ENCODE measurements at places on chromosomes 5 and 9.

- DNase-seq = no peak
Measured at GRCh38 chr5:56069652-56070226, 75.0 kb upstream of the IL6ST start.

DNA sequence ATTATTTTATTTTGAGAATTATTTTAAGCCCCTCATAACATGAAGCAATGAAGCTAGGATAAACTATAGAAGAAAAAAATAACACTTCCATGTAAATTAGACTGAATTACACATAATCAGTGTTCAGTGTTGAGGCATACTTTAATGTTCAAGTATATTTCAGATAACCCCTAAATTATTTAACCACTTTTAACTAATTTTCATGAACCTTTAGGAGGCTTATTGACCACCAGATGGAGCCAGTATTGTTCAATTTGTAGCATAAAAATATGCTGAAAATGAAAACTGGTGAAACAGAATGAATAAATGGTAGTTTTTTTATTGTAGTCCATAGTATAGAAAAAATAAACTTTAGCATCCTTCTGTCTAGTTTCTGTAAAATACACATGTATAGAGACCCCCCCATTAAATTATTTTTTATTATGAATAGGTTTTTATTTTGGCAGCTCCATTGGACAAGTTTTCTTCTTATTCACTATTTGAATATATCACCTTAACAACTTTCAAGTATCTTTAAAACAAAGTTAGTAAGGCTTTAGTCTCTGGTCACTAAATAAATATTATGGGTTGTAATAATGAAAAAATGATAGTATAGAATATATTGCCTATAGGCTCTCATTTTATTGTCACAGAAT is 190.1 kb downstream of the CWC27 start:
- peak; percentile 63 for DNase-seq

DNA sequence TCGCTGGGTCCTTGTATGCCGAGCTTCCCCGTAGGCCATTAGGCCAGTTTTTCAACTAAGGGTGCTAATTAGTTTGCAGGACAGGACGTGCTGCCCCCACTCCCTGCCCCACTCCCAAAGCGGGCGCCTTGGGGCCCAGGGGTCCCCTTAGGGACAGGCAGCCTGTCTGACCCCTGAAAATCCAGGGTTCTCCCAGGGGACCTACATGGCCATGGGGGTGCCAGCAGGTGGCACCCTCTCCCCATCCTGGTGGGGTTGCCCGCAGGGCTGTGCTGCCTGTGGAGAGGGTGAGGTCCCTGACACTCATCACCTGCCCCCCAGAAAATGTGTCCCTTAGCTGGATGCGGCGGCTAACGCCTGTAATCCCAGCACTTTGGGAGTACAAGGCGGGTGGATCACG is 8.5 kb upstream of the CCDC187 start:
- peak; percentile 51 for DNase-seq

DNA sequence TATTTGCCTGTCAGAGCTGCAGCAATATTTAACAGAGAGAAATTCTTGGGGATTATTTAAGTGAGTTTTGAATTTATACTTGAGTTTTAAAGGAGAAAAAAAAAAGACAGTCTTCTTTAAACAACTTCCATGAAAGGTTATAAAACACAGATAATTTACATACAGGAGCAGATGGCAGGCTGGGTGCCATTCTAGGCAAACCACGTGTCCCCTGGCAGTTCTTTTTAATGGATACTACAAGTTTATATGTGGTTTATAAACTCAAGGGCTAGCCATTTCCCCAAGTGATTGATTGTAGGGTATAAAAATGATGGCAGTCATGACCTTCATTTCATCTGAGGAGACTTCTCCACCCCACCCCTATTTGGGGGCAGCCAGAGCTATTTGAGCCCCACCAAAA is 166.6 kb downstream of the FSTL4 start:
- no peak for DNase-seq

DNA sequence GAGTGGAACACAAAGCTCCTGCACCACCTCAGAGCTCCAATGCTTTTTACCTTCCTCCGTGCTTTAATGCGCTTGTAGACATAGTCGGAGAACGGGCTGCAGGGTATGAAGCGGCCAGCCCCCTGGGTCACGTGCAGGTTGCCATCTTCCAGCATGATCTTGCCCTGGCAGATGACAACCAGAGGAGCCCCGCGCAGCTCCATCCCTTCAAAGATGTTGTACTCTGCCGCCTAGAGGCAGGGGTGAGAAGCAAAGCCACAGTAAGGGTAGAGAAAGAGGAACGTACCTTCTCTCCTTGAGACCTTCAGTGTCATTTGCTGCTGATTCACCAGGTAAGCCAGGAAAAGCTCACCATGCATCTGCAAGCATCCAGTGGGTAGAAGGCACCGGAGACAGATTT is 112.3 kb downstream of the DPYSL3 start:
- no peak for DNase-seq

DNA sequence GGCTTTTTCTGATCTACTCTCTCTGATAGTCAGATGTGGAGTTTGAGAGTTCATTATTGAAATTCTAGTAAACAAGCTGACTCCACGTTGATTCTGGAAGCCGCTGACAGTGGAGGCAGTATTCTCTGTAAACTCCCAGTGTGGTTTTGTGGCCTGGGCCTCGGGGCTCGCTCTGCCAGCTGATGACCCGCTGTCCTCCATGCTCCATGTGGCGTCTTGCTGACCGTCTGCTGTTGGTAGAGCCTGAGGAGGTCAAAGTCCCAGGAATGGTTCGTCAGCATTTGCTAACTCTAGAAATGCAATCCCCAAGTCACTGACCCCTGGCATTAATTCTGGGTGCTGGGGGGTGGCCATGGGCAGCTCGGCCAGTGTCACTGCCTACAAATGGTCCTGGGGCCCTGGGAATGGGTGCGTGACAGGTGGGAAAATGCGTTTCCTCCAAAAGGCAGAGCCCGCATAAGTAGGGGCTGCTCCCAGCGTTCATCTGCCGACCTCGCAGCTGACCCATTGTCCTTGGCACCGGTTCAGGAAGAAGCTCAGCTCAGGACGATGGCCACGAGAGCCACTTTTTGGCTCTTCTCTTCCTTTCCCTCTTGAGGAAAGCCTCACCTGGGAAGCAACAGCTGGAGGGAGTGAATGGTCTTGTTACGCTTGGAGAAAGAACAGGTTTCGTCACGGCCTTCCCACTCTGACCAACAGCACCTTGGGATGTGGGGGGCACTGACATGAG is 55.1 kb downstream of the MRPL36 start:
- DNase-seq = no peak

- DNase-seq = no peak
Measured at GRCh38 chr5:79936646-79937216, 54.3 kb downstream of the MTX3 start.

DNA sequence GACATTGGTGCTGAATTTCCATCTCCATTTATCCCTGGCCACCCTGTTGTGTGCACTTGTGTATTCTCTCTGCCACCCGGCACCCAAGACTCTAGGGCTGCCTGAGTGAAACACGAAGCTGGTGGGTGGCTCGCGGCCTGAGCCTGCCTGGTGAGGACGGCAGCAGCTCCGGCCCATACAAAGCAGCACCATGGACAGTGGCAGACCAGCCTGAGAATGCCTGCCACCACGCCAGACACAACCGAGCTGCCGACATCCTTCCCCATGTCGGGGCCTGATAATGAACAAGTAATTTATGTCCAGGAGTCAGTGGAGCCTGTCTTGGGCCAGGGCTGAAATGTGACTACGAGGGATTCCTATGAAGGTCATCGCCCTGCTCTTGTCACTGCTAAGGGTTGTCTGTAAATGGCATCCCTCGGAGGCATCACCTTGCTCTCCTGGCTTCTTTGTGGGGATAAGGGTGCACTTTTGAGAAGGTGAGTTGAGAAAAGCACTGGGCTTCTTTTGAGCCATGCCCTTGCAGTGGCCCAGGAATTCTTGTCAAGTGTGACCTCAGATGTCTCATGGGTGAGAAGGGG is 175.7 kb downstream of the MELK start:
- DNase-seq = peak; percentile 37

GRCh38 chr9:107631788-107632187 is 142.2 kb upstream of the KLF4 start:
- no peak for DNase-seq

- DNase-seq = no peak
Measured at GRCh38 chr5:56688402-56688801, 126.9 kb upstream of the MAP3K1 start.

DNA sequence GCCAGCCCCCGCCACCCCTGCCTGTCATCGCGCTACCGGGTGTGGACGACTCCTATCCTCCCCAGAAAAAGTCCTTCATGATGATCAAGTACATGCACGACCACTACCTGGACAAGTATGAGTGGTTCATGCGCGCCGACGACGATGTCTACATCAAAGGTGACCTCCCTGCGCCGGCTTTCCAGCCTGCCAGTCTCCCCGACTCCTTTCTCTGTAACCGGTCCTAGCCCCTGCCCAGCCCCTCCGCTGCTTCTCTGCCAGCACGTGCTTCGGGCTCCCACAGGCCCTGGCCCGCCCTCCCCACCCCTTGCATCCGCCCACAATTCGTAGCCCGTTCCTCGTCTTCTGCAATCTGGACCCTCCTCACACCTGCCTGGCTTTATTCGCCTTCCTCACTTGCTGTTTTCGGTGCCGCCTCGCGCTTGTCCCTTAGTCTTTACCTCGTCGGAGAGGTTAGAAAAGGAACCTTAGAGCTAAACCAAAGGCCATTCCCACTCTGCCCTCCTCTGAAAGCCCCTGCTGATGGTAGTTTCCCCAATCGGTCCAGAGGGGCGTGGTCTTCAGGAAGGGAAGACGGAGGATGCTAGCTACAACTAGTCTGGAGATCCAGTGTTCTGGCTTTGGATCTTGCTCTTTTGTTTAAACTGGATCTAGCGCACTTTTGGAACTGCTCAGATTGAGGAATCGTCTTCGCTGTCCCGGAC is 1.4 kb downstream of the CHSY3 start:
- no peak for DNase-seq

DNA sequence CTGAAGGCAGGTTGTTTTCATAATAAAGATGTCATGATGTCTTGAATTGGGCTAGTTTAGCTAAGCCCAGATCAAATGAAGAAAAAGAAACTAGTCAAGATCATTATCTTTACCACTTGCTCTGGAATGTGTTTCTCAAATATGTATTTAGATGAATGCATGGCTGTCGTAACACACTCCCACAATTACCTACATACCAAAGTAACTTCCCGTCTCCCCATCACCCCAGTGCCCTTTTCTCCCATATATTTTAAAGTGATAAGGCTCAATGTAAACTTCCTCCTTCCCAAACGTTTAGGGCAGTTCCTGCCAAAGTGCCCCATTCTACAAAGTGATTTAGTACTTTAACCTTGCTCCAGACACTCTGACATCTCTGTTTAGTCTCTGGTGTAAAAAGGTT is 61.4 kb downstream of the SLC1A3 start:
- no peak for DNase-seq

DNA sequence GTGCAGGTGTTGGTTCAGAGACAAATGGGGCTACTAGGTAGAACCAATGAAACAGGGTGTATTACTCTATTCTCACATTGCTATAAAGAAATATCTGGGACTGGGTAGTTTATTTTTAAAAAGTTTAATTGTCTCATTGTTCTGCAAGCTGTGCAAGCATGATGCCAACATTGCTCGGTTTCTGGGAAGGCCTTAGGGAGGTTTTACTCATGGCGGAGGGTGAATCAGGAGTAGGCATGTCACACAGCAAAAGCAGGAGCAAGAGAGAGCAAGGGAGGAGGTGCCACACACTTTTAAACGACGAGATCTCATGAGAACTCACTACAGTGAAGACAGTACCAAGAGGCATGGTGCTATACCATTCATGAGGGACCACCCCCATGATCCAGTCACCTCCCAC is 134.6 kb downstream of the PIK3R1 start:
- DNase-seq = no peak

DNA sequence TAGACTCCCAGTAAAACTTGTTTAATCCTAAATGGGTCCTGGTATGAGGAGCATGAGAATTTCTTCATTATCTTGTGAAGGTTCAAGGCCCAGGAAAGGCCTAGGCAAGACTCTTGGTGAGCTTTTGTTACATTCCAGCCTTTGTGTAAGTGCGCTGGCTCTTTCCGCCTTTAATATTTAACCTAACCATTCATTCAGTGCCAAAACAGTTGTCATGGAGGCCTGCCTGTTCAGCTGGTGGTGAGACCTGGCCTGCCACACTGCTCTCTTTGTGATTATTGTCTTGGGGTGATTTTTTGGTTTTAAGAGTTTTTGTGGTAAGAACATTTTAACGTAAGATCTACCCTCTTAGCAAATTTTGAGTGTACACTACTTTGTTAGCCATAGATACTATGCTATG is 127.5 kb upstream of the WWC1 start:
- DNase-seq = no peak

DNA sequence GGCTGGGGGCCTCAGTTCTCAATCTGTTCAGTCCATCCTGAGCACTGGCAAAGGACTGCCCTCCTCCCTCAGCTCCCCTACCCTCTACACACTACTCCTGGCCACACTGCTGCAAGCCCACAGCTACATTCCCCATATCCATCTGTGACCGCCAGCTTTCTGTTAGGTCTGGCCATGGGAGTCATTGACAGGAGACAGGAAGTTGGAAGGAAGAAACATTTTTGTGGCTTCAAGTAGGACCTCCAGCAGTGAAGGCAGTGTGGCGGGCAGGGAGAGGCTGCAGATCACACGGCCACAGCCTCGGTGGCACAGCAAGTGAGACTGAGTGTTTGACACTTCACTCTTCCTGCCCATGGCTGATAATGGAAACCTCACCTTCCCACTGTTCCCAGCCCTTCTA is 55.9 kb downstream of the SECISBP2 start:
- no peak for DNase-seq

DNA sequence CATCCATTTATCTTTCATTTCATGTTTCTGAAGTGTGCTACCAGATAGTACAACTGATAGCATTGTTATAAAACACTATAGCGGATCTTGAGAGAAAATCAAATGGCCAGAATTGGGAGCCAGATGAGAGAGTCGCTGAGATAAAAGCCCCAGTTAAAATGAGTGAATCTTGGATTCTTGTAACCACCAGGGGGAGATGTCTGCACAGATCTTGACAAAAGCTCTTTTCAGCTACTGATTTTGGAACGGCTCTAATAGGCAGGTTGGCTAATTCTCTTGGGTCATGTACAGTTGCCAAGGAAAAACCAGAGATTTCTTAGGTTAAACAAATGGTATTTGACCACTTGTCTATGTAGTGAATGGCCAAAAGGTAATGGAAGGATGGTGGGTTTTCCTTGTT is 21.7 kb downstream of the F2RL2 start:
- DNase-seq = peak; percentile 70

DNA sequence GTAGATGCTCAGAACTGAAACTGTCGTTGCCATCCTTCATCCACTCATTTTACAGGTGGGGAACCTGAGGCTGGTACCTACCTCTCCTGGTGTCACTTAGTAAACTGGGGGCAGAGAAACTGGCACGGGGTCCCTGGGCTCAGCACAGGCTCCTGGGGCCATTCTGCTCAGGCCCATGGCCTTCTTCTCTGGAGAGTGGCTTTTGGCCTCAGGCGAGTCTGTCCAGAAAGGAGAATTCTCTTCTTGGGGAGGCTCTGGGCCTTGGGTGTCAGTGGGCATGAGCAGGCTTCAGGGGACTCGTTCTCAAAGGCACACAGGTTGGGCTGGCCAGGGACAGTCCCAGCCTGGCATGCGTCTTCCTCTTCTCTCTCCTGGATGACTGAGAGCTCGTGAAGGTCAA is 24.6 kb downstream of the COL5A1 start:
- no peak for DNase-seq

- DNase-seq = no peak
Measured at GRCh38 chr5:60811105-60811504, 33.0 kb downstream of the ELOVL7 start.

- DNase-seq = no peak
Measured at GRCh38 chr5:53010814-53011213, 21.7 kb downstream of the ITGA2 start.

- no peak for DNase-seq
Measured at GRCh38 chr9:4955836-4956235, 29.2 kb upstream of the JAK2 start.
